ENCODE measurements at places on chromosomes 12 and 14. TPM values are rescaled to one million over a fixed set of nuclear protein-coding genes. Genes with fewer than 3 reads are reported as not detected.
A peak's percentile ranks its signal among the peaks of the same experiment; 100 is the strongest.

GRCh38 chr12:47791874-47792273 is 18.8 kb downstream of the SLC48A1 start:
- no peak for DNase-seq

DNA sequence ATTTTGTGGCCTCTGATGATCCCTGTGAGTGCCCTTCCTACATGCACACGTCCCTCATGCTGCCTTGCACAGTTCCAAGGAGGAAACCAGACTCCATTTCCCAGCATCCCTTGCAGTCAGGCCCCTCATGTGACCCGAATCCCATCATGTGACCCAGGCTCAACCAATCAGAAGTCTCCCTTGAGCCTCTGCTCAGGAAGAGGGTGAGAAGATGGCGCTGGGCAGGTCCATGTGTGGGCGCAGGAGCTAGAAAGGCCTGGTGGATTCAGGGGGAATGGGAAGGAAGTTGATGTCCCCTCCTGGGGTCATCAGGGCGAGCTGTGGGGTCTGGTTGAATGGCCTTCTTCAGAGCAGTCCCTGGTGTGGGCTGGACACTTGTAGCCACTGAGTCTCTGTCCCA is 240.5 kb downstream of the ADGRD1 start:
- DNase-seq: no peak

- no peak for DNase-seq
Measured at GRCh38 chr12:118553856-118554504, 177.6 kb downstream of the SUDS3 start.

GRCh38 chr12:15590180-15590826 is 198.9 kb downstream of the EPS8 start:
- DNase-seq: peak; percentile 67

DNA sequence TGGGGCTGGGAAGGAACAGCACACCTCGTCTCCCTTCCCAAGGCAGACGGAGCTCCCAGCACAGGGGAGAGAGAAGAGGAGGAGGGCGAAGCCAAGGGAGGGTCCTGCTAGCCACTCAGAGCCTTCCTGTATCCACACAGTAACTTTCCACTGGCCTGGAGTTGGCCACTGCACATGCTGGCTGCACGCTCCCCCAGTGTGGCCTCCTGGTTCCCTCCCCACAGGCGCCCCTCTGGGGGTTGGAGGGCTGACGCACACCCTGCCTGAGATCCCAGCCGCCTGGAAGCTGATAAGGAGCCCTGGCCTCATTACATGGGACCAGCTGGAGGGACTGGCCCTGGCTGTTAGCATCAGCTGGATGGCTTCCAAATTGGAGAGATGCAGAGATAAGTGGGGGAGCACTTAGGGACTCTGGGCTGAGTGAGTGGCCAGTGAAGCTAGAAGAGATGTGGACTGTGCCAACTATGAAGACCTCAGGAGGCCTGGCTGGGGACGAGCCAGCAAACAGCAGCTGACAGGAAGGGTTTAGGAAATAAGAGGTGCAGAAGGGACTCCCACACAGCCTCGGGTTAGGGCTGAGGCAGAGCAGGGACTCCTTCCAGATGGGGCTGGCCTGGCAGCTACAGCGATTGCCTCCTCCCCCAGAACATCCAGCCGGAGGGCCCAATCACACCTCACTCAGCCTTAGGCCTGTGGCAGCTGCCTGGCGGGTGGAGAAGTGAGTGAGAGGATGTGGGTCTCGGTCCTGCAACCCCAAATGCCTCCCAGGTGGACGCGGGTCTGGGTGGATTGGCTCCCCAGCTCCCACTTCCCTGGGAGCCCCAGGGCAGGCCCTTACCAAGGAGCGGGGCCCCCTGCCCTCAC is 26.3 kb upstream of the BCDIN3D start:
- DNase-seq: peak; percentile 26

- no peak for DNase-seq
Measured at GRCh38 chr14:99707420-99707819, 23.3 kb downstream of the CYP46A1 start.

DNA sequence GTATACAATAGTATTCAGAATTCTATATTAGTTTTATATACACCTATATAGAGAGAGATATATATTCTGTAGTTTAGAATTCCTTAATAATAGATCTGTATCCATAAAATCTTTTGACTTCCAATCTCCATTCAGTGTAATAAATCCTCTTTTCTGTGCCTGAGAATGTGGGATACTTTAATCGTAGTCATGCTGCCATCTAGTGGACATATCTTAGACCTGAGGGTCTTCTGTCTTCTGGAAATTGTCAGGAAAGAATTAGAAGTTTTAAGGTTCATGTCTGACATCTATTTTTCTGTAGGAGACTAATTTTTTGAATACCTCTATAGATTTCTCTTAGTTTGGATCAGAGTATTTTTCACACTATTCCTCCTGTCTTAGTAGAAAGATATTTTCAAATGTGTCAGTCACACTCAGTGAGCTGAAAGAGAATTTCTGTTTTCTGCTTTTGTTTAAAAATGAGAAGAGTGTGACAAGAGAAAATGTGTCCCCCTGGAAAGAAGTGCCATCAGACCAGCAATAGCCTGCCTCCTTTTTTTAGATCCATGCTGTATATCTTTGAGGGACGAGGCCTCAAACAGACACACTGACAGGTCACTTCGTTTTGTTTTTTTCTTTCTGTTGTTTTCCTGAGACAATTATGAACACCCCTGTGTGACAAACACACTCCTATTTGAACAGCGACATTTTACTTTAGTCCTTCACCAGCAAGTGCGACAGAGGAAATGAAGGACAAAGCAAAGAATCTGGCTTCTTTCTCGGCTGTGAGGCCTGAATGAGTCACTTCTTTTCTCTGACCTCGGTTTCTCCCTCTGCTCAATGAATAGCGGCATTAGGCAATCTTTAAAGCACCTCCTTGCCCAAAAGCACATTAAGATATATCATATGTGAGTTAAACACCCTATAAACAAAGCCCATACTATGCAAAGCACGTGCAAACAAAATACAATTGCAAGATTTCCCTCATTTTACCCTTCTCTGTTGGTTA is 96.3 kb downstream of the GALC start:
- DNase-seq: peak; percentile 48

DNA sequence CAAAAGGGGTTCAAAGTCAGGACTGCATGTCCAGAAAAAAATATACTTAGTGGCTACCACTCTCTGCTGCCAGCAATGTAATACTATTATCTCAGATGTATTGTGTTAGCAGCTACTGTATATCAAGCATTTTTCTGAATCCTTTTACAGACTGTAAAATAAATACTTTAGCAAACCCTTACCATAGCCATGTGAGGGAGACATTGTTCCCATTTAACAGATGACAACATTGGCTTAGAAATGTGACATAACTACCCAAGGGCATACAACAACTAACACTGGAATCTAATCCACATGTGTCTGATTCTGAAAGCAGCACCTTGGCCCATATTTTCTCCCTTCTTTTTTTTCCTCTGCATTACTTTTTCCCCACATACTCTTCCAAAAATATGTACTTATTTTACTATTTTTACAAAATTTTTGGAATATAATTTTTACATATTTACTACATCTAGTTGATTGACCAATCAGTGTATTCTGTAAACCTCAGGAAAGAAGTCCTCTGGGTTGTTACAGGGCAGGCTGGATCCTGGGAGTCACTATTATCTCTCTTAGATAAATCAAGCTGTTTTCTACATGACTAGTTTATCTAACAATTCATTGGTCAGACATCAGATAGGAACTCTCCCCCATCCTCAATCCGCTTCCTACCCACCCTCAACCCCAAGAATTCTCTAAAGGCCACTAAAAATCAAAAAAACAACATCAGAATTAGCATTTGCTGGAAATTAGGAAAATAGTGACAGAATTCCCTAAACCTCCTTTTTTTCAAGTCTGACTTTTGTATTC is 154.1 kb downstream of the BTG1 start:
- DNase-seq: peak; percentile 9

DNA sequence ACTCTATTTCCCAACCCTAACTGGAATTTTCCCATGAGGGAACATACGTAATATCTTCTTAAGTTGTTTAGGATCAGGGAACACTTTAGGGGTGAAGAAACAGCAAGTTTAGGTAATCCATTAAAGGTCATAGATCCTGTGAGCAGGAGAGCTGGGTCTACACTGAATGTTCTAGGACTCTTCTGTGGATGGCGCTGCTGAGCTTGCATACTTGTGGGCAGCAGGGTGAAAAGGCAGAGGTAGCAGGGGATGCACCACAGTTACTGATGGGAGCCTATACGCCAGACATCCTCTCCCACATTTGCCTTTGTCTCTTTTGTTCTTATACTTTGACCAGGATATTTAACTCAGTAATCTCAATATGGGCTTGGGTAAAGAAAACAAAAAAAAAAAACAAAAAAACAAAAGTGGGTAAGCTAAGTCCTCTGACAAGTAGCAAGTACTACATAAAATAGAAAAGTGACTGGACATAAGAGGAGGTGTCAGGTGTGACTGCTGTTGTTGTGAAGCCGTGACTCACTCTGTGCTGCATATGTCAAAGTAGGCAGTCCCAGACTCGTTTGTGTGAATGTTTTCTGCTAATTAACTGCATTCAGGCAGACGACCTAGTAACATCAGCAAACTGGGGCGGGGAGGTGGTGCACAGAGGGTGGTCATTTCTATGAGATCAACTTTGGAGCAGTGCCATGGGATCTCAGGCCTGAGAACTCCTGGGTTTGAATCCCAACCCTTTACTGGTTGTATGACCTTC is 31.6 kb downstream of the NEUROD4 start:
- no peak for DNase-seq

LGR5 gene
- 0.05 TPM for total RNA-seq

ORAI1 gene
- total RNA-seq: 6.9 TPM
